NCI-H1694 (cell line): ENCODE measurements at places on chromosomes 4 and X.

GRCh38 chrX:9866633-9867032 lies 80.4 kb downstream of the SHROOM2 start:
- DNase-seq, result no peak

DNA sequence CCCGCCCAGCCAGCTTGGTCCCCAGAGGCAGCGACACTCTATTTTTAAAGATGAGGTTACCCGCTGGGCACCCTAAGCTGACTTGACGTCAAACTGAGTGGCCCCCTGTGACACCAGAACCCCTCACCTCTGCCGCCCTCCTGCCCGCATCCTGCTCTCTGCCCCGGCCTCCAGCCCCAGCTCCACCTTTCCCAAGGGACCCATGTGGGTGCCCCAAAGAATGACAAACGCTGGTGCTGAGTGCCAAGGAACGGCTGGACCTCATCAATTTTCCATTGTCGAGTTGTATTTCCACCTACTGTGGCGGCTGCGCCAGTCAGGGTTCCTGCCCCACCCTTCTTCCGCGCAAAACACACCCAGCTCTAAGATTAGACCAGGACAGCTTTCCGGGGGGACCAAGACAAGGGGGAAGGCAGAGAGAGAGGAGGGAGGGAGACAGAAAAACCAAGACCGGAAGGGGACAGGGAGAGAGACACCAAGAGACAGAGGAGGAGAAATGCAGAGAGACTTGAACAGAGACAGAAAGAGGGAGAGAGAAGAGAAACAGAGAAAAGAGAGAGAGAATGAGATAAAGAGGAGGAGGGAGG lies 2.0 kb downstream of the PRKX start:
- no peak for DNase-seq

- DNase-seq, result peak; percentile 50
Observed at GRCh38 chrX:103254171-103254824, 657 bp downstream of the TCEAL8 start.

- no peak for DNase-seq
Observed at GRCh38 chrX:43809463-43809862, 72.8 kb downstream of the MAOB start.

- DNase-seq, result no peak
Observed at GRCh38 chr4:130071746-130072145, 975.8 kb downstream of the C4orf33 start.

GRCh38 chr4:182904211-182904761 lies 12.9 kb downstream of the DCTD start:
- DNase-seq, result no peak

DNA sequence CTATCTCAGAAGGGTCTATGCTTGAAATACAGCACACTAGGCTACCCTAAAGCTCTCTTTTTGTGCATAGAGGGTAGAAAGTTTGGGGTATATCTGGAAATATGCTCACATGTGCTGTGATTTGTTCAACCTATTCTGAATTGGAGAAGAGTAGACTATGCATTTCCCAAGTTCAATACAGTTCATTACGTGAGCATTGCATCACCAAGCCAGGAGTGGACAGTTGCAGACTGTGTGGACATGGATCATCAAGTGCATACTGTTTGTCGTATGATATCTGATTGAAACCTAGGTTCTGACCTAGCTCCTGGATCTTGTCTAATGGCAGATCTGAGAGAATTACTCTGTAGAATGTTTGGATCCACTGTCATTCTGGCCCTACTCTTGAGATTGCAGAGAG lies 161.1 kb downstream of the FRAS1 start:
- DNase-seq, result no peak

GRCh38 chr4:8694651-8695151 lies 102.1 kb downstream of the CPZ start:
- DNase-seq, result no peak

- DNase-seq, result peak; percentile 33
Observed at GRCh38 chrX:65985922-65986588, 53.8 kb downstream of the VSIG4 start.

DNA sequence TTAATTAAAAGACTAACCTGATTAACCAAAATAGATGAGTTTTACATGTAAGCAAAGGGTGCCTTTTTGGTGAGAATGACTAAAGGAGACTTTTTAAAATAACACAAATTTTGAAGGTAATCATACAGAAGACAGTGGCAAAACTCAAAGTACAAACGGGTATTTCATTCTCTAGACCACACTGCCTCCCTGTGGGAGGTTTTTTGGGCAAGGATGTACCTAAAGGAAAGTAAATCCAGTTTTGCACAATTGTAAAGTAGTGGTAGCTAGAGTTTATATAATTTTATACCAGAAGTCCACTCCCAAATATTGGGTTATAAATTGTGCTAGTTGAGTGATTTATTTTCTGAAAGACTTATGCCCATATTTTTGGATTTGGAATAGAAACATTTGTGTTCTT lies 201.0 kb downstream of the PAPSS1 start:
- no peak for DNase-seq

GRCh38 chr4:145635117-145635516 lies 15.9 kb downstream of the MMAA start:
- DNase-seq, result no peak
